HEK293T (cell line): ENCODE measurements at places on chromosomes 1 and 21.

- DNase-seq: no peak
Observed at GRCh38 chr21:31517664-31518414, 141.7 kb upstream of the SOD1 start.

- DNase-seq: no peak
Observed at GRCh38 chr1:174800216-174800851, 199.4 kb upstream of the CACYBP start.

- DNase-seq: no peak
Observed at GRCh38 chr21:43348170-43348766, 78.7 kb downstream of the SIK1 start.

GRCh38 chr1:205062319-205062718 is 19.3 kb downstream of the CNTN2 start:
- no peak for DNase-seq
